Activated CD4-positive, alpha-beta T cell treated with anti-CD3 and anti-CD28 coated beads, Interleukin-10, Interleukin-2, amounts not matched to agents 100 ng/mL and 50 ng/mL, durations not matched to agents 16 hours and 8 hours (primary cell): ENCODE measurements at places on chromosomes 5 and 9.

- no peak for DNase-seq
Measured at GRCh38 chr5:124697933-124698591, 48.4 kb downstream of the ZNF608 start.

DNA sequence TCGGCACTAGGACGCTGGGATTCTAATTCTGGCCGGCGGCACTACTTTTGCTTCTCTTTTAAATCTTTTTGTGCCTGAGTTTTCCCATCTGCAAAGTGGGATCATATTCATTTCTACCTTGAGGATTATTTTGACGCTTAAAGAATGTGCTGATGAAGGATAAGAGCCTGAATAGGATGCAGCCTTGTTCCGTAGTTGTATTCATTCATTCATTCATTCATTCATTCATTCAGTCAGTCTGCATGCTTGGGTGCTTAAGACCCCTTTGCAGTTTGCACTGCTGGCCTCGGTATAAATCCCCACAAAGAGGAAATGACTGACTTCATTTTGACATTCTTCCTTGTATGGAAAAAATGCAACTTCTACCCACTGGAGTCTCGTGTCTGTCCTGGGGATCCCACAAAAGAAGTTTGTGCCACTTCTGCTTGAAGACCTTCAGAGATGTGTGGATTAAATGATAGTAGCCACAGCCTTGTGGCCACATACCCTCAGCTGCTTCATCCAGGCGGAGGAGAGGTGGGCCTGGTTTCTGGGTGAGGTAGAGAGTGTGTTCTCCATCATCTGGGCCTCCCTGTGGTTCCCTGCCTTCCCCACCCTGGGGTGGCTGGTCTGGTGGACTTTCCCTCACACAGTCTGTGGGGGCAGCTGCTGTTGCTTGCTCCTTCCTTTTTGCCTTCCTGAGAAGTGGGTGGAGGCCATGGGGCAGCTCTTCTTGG lies 62.6 kb downstream of the PPARGC1B start:
- DNase-seq: no peak

DNA sequence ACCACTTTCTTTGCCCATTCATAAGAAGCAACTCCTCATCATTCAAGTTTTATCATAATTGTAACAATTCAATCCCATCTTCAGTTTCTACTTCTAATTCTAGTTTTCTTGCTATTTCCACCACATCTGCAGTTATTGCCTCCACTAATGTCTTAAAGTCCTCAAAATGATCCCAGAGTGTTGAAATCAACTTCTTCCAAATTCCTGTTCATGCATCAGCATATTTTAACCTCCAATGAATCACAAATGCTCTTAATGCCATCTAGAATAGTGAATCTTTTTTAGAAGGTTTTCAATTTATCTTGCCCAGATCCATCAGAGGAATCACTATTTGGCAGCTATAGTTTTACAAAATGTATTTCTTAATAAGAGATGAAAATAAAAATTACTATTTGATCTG lies 3.2 kb upstream of the SRP19 start:
- no peak for DNase-seq

- no peak for DNase-seq
Measured at GRCh38 chr5:93580063-93580926, 724 bp downstream of the NR2F1-AS1 start.

DNA sequence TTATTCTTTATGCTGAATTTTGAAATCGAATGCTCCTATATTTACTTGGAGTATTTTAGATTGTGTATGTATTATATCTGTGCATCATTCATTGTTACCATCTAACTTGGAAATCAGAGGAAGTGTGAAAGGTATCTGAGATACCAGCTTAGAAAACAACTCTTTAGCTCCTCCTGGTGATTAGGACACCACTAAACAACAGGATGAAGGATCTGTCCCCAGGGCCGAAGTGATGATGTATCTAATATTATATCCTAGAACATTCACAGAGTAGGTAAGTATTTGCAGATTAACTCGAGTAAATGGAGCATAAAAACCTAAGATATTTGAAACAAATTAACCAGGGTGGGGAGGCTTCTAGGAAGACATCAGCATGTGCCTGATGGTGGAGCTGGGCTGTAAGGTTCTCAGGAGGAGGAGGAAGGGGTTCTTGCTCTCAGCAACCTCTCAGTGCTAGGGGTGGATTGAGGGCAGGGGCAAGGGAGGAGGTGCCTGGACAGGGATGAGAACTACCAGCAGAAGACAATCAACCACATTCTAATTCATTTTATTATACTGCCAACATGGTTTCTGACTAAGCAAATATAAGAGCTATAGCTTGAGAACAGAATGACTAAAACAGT lies 2.6 kb upstream of the NFIL3 start:
- peak; percentile 64 for DNase-seq

GRCh38 chr9:109556061-109556460 lies 58.0 kb upstream of the PTPN3 start:
- DNase-seq: no peak

GRCh38 chr9:20139763-20140290 lies 351.0 kb upstream of the SLC24A2 start:
- DNase-seq: no peak

GRCh38 chr5:83866181-83866580 lies 145.5 kb upstream of the HAPLN1 start:
- no peak for DNase-seq

- DNase-seq: peak; percentile 14
Measured at GRCh38 chr9:105444130-105444529, 3.7 kb upstream of the FSD1L start.

DNA sequence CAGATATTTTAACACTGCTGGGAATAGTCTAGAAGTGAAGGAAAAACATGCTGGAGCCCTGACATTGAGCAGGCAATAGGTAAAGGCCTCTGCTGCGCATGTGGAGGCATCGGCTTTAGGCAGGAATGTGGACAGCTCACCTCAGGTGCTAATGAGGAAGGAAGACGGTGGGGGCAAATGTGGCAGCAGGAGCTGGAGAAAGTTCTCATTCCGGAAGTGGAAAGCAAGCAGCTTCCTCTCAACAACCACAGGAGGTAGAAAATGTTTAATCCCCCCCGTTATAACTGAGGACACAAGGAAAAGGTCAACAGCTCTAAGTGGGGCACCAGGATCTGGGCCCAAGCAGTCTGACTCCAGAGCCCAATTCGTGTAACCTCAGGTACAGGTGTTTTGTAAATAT lies 7.6 kb upstream of the RPS14 start:
- DNase-seq: peak; percentile 29

DNA sequence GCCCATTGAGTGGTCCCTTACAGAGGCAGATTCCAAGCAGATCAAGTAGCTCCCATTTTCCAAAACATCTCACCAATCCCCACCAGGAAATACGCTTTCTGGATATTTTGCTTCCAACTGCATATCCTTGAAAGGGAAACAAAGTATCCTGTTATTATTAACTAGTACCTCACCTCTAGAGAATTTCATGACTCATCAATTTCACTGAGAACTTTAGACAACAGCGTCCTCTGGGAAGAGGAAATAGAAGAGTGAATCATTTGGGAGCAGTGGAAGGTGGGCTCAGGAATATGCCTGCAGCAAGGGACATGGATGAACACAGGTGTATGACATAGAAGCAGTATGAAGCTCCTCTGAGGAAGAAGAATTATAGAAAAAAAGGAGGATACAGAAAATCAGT lies 186.7 kb downstream of the MARCHF11 start:
- no peak for DNase-seq

GRCh38 chr9:127707766-127708165 lies 978 bp downstream of the CFAP157 start:
- peak; percentile 45 for DNase-seq

DNA sequence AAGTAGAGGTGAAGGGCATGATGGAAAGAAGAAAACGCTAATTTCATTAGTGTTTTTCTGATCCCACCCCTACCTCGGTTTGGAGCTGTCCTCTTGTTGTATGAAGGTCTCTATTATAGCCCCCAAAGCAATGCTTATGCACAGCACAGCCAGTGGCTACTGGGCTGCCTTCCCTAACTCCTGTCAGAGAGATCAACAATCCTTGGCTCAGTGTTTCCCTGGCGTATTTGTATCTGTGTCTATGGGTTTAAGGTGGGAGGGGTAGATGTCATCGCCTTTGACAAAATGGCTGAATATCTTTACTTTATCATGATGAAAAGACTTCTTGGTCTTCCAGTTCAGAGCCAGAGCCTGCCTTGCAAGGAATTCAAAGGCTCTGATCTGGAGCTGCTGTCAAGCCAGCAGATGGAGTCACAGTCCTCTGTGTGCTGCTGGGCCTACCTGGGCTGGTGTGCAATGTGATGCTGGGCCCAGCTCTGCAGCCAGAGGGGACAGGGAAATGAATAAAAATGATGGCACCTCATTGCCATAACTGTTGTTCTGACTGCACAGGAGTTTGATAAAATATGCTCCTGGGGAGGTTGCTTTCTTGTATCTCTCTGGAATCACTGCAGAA lies 20.1 kb upstream of the HSPA9 start:
- DNase-seq: no peak

DNA sequence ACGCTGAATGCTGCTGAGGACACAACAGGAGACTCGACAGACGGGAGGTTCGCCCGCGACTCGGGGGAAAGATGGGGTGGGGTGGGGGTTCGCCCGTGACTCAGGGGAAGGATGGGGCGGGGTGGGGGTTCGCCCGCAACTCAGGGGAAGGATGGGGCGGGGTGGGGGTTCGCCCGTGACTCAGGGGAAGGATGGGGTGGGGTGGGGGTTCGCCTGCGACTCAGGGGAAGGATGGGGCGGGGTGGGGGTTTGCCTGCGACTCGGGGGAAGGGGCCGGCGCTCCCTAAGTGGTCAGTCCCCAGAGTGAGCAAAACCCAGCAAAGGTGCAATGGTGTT lies 2.2 kb downstream of the LCN6 start:
- no peak for DNase-seq

DNA sequence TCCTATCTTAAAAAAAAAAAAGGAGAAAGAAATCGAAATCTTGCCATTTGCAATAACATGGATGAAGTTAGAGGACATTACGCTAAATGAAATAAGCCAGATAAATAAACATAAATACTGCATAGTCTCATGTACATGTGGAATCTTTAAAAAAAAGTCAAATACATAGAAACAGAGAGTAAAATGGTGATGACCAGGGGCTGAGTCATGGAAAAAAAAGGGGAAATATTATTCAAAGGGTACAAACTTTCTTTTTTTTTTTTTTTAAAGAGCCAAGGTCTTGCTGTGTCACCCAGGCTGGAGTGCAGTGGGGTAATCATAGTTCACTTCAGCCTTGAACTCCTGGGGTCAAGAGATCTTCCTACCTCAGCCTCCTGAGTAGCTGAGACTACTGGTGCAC lies 310.1 kb downstream of the ZNF608 start:
- no peak for DNase-seq

DNA sequence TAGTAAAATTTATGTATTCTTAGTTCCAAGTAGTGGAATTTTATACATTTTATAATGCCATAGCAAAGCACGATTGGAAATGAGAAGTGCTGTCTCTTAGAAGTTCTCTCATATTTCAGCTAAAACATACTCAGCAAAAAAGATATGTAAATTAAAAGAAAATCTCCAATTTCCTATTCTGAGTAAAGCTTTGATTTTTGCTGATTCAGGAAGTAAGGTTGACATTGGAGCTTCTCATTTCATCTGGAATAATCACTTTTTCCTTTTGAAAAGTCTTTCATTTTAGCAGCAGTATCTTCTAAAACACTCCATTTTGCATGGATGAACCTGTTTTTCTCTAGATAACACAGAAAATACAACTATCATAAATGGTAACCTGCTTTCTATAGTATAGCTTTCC lies 121.0 kb downstream of the ZCCHC7 start:
- DNase-seq: no peak

DNA sequence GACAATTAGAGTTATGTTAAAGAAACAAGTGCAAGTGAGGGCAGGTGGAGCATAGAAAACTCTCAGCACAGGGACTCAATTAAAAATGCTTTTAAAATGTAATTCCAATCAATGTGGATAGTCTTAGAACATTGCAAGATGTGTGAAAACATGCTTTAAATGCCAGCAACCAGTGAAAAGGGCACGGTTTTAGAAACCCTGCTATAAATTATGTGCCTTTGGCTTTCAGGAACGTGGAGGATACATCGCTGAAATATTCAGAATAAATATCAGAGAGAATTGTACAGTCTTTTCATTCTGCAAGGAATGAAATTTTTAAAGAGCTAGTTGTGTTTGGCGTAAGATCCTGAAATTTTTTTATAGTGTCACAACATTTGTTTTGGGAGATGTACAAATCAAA lies 101.1 kb downstream of the TLE4 start:
- no peak for DNase-seq

GRCh38 chr5:174984863-174985262 lies 260.5 kb downstream of the MSX2 start:
- no peak for DNase-seq

DNA sequence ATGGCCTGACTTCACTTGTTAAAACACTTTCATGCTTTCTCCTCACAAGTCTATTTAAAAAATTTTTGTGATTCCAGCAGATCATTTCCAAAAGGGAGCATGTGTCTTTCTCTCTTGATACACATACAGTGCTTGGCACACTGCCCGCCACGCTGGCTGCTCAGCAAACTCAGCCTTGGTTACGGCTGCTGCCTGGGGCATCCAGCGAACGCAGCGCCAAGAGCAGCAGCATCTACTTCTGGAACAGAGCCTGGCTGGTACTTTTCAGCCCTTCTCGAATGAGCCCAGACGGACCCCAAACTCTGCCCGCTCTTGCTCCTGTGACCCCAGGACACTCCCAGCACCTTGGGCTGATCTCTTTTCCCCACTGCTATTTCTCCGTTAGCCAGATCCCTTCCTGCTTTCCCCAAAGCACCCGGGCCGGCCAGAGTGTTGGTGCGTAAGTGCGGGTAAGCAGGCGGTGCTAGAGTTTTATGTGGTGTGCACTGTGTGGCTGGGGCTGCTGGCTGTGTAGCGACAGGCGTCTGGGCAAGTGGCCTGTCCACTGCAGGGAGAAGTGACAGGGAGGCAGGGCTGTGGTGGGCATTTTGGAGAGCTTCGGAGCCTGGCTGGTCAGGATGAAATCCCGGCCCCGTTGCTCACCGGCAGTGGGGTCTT lies 73.2 kb downstream of the SH3PXD2B start:
- DNase-seq: no peak

GRCh38 chr5:111528056-111528455 lies 15.7 kb upstream of the STARD4 start:
- no peak for DNase-seq

- DNase-seq: no peak
Measured at GRCh38 chr5:66974256-66974655, 222.3 kb downstream of the CD180 start.

DNA sequence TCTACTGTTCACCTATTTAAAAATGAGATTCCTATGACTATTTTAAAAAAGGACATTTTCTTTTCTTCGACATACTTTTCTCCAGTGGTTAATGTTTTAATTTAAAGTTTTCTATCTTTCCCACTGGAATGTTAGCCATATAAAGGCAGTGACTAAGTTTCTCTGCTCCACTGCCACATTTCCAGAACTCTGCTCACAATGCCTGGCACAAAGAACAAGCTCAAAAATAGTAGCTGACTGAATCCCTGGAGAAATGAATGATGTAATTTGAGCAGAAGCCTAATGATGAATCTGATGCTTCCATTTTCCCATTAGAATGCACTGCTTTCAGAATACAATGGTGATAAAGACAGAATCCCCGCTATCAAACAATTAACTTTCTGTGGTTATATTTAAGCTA lies 817.8 kb downstream of the MTRR start:
- no peak for DNase-seq
